NCI-H1417 (cell line): ENCODE measurements at places on chromosomes 4 and X.

DNA sequence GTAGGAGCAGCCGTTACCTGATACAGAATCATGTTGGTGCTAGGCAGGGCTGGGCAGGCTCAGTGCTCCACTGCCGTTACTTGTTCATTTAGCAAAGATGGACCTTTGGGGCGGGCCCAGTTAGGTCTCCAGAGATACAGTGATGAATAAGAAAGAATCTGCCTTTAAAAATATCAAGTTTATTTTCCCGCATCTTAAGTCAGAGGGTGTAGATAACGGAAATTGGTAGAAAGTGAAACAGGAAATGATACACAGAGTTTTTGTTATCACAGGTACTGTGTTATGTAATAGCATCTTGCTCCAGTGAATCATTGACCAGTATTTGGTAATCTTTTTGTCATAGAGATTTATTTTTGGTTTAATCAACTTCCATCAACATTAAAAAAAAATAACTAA is 5.5 kb downstream of the TMEM131L start:
- DNase-seq, result no peak

DNA sequence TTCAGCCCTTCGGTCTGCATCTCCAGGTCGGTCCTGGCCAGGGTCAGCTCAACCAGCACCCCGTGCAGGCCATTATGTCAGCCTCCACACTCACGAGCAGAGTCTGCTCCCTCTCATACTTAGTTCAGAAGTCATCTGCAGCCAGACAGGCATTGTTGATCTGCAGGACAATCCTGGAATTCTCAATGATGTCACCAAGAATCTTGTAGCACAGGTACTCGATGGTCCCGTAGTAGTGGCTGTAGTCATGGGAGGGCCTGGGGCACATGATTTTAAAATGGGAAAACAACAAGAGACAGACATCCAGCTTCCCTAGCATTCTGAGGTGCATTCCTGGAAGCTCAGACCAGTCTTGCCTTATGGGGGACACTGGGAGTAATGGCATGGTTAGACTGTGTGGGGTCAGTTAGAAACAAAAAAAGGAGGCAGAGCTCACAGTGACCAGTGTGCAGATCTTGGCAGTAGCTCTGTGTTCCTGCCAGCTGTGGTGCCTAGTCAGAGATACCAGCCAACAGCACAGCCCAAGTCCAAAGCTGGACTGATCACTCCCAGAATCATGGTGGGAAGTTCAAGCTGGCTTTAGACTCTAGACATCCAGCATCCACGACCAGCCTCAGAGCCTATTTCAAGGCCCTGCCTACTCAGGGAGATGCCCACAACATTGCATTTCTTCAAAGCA is 31.9 kb downstream of the LRIT3 start:
- DNase-seq, result no peak

DNA sequence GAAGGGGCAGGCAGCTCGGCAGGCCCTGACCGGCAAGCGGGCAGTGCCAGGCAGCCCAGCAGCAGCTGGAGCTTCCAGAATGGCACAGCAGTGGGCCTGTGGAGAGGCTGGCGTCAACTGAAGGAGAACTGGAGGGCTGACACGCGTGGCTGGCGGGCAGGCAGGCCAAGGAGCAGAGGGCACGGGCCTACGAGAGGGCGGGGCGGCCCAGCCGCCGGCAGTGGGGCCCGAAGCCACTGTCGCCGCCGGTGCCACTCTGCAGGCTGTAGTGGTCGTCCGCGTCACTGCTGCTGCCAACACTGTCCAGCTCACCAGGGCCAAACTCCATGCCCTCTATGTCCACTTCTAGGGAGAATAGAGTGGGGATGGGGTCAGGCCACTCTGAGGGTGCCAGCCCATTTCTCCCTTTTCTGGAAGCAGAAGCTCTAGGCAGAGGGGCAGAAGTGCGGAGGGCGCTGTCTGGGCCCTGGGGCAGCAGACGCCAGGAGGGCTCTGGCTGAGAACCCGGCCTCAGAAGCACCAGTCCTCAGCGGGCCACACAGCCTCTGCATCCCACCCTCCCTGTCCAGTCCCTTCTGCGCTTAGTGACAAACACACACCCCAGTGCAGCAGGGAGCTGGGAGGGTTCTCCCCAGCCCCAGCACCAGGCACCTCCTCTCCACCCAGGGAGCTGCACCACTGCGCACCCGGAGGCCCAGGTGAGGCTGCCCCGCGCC is 8.6 kb upstream of the HAUS3 start:
- no peak for DNase-seq

DNA sequence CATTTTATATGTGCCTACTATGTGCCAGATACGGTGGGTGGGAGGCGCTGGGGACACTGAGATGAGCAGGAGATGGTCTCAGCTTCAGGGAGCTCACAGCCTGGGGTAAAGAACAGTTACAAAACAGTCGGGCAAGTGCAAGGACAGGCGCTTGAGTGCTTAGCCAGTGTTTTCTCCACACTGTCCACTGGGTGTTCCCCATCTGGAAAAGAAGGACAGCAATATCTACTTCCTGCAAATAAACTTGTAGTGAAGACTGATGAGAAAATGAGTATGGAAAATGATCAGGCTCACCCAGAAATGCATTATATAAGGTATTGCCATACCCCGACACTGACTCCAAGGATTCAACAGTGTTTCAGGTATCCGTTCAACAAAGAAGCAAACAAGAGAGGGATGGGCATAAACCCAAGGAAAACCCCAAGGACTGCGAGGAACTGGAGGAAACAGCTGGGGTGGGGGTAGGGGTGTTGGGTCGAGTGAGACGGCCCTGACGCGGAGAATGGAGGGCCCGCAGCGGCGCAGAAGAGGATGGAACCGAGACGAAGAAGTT is 835 bp downstream of the TMEM185A start:
- DNase-seq, result no peak

- no peak for DNase-seq
Observed at GRCh38 chr4:130338851-130339250, 1242.9 kb downstream of the C4orf33 start.

DNA sequence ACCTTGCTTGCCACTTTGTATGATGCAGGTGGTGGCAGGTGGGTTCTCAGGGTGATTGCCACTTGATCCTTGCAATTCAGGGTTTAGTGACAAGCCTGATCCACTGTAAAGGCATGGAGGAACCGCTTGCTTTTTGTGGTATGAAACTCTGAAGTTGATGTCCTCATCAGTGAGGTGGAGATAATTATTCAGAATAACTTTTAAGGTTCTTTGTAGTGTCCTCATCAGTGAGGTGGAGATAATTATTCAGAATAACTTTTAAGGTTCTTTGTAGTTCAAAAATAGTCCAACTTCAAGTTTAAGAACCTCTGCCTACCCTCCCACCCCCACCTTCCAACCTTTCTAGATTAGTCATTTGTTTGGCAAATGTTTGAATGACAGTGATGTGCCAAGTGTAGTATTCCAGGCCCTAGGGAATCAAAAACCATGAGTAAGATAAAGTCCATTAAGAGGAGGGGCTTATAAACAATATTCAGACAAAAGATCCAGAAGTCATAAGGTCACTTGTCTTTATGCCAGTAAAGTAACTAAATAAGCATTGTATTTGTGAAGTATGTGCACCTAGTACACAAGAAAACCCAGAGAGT is 51.2 kb downstream of the DCUN1D4 start:
- no peak for DNase-seq

DNA sequence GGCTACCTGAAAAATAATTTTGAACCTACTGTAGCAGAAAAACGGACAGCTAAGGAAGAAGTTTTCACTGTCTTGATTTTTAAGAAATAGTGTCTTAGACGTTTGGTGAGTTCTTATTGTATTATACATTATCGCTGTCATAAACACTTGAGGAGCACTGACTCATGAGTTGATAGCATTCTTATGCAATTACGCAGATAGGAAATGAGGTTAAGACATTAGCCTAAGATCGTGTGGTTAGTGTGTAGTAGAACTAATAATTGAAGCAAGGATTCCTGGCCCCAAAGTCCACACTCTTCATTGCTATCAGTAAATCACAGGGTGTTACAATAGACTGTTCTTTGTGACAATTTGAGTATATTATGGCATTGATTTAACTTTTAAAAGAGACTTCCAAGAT is 238.1 kb downstream of the ARAP2 start:
- DNase-seq, result no peak

- DNase-seq, result no peak
Observed at GRCh38 chrX:18961686-18962085, 22.2 kb downstream of the PHKA2 start.

GRCh38 chrX:147894366-147894963 is 17.3 kb upstream of the FMR1 start:
- no peak for DNase-seq

GRCh38 chr4:156820931-156821330 is 150.7 kb downstream of the PDGFC start:
- no peak for DNase-seq

GRCh38 chr4:7042503-7043283 is 479 bp upstream of the TADA2B start:
- DNase-seq, result peak; percentile 99

- DNase-seq, result no peak
Observed at GRCh38 chr4:77031544-77031943, 44.2 kb downstream of the CCNI start.

DNA sequence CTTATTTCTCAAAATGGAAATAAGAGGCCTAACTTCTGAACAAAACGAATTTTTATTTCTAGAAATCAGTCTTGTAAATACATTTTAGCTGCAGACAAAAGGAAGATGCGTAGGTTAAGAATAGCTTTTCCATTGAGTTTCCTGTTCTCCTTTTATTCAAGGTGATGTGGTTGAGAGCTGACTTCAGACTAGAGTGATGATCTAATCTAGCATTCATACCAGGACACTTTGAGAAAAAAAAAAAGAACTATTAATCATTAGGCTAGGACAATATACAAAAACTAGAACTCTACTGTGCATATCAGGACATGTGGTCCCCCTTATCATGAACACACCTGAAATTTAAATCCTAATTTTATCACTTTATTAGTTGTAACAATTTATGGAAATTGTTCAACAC is 884.5 kb upstream of the EPHA5 start:
- DNase-seq, result no peak

GRCh38 chr4:78337244-78338020 is 214.1 kb upstream of the ANXA3 start:
- no peak for DNase-seq

DNA sequence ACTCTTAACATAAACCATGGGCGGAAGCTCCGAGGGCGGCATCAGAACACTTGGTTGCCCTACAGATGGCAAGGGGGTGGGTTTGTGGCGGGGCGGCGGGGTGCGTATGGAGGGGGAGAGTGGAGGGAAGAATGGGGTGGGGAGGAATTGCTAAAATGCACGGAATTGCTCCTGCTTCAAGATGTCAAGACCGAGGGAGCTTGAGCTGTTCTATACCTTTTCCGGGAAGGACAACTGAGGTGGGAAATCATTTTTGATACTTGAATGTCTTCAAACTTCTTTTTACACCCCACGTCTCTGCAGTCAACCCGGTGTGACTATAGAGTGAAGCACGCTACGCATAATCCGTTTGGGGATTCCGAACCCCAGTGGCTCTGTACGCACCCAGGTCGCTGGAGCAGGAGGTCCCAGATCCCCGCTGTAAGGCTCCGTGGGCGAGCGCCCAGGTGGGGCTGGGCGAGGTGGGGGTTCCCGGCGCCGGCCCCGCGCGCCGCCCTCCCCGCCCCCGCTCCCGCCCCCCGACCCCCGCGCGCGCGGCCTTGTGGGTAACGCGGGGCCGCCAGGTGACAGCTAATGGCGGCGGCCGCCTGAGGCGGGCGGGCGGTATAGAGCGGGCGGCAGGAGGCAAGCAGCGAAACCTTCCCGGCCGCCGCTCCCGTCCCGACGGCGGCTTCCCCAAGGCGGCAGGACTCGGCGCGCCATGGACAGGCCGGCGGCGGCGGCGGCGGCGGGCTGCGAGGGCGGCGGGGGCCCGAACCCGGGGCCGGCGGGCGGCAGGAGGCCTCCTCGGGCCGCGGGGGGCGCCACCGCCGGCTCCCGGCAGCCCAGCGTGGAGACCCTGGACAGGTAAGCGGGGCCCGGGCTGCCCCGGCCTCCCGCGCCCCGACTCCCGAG is at the start of gene MTMR1:
Gene MTMR1, plus strand, starts transcription at position 566 of the 894 bp plus-strand sequence. Its CDS starts 135 bp downstream, at position 701.
- peak; percentile 65 for DNase-seq

GRCh38 chr4:40719008-40719623 is 30.6 kb upstream of the NSUN7 start:
- DNase-seq, result peak; percentile 55

- no peak for DNase-seq
Observed at GRCh38 chr4:136458326-136458725, 1074.0 kb downstream of the PCDH18 start.

GRCh38 chrX:154370300-154371016 is 4.0 kb downstream of the FLNA start:
- DNase-seq, result peak; percentile 26

DNA sequence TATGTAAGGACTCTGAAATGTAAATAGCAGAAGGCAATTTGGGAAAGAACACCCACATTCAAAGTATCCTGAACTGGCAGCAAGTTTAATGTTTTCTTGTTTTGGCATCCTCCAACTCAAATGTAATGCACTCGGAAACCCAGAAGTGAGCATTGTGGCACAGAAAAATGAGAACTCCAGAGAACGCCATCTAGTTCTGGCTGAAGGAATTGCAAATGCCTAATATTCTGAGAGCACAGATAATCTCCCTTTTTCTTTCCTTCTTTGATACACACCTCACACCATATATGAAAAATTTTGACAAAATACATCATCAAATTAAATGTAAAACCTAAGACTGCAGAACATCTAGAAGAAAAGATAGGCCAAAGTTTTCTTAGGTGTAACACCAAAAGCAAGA is 52.1 kb downstream of the PWWP3B start:
- DNase-seq, result no peak

DNA sequence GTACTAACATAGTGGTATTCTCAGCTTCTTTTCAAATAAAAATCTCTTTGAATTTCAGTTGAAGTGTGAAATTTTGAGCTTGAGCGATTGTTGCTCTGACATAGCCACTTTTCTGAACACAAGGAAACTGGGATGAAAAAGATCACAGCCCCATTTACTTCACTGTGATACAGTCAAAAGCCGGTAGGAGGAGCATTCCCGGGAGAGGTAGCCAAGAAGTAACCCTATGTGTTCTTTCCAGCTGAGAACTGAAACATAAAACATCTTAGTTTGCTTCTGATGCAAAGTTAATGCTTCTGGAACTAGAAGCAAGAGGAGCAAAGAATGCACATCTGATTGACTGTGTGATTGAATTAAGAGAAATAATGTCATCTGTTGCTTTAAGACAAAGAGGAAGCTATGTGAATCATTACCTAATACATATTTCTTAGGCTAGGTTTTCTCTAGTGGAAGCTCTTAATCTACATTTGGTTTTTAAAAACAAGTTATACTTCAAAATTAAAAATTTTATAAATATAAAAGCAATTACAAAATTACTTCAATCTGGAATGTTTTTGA is 88.3 kb upstream of the UNC5C start:
- DNase-seq, result no peak

GRCh38 chrX:130058652-130059051 is 51.6 kb downstream of the ELF4 start:
- DNase-seq, result no peak

DNA sequence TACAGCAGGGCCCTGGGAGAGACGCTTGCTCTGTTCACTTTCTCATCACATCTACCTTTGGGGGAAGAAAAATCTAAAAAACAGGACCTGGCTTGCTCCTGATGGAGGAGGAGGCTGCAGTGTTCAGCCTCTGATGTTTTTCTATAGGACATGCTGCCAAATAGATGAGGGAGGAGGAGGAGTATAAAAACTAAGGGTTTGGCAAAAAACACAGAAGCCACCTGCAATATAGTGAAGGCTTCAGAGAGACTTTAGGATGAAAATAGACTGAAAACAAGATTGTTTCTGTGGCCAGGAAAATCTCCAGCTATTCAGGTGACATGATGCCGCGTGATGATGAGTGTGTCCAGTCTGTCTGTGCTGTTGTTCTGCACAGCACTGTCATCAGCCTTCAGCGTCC is 160.6 kb downstream of the PTTG2 start:
- DNase-seq, result no peak
